ENCODE measurements at places on chromosomes 4 and X. TPM values are rescaled to one million over a fixed set of nuclear protein-coding genes. Genes with fewer than 3 reads are reported as not detected.

The S100G gene
- polyA plus RNA-seq: not detected

GRCh38 chr4:68654946-68655721 is 15.3 kb downstream of the UGT2B15 start:
- DNase-seq: no peak

- no peak for DNase-seq
Measured at GRCh38 chr4:45442466-45442865, 681.4 kb downstream of the GABRG1 start.

The GPR119 gene
- polyA plus RNA-seq: not detected

- no peak for DNase-seq
Measured at GRCh38 chr4:88573995-88574394, 18.3 kb upstream of the HERC3 start.

The MOB1B gene
- polyA plus RNA-seq: 49.8 TPM

DNA sequence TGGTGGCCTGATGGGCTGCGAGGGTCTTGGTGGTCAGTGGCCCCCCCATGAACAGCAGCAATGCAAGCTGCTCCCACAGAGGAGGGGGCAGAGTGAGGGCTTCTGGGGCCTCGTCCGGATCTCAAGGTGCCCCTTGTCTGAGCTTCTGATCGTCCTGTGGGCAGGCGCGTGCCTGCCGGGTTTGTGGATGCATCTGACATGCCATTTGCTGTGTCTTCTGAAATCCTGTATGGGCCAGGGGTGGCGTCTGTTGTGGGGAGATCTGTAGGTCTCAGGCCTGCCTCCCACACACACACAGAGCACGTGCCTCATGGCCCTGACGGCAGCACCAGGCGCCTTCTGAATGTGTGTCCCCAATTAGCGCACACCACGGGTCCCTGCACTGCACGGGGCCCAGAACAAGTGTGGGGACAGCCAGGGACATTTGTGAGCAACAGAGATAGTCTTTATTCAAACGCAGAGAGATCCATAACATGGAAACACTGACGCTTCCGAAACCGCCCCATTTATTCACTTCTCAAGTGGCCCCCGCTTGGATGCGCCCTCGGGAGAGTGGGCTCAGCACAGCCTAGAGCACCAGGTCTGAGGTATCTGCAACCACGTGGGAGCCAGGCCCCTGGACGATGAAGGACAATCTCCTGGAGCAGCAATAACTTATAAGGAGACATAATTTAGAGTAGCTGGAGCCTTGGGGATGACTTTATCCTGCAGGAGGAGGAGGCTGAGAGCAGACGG is 5.7 kb downstream of the SPON2 start:
- no peak for DNase-seq
